HepG2 (cell line): ENCODE measurements at places on chromosomes 7 and 10. TPM values are rescaled to one million over a fixed set of nuclear protein-coding genes. Genes with fewer than 3 reads are reported as not detected.
A peak's percentile ranks its signal among the peaks of the same experiment; 100 is the strongest.

GRCh38 chr10:118955951-118956801 is 73.3 kb upstream of the NANOS1 start:
- no peak for DNase-seq

DNA sequence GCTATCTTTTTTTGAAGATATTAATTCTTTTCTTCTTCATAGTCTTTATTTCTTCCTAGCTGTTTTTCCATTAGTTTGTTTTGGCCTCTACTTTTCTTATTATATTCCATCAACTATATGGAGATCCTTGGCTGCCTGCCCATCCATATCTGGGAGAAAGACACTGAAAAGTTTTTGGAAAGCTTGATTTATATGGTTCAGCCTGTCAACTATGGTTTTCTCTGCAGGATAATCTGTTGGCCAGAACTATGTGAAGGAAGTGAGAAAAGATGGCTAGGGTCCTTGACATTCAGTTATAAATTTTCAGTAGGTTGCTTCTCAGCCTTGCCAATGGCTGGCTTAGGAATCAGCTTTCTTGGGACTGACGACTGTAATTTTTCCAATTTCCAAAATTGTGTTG is 10.0 kb upstream of the CDK14 start:
- no peak for DNase-seq

- no peak for DNase-seq
Observed at GRCh38 chr10:93459466-93459865, 22.7 kb downstream of the MYOF start.

- no peak for DNase-seq
Observed at GRCh38 chr10:24351961-24352360, 143.0 kb downstream of the KIAA1217 start.

GRCh38 chr10:84837877-84838276 is 509.5 kb downstream of the CCSER2 start:
- DNase-seq: no peak

DNA sequence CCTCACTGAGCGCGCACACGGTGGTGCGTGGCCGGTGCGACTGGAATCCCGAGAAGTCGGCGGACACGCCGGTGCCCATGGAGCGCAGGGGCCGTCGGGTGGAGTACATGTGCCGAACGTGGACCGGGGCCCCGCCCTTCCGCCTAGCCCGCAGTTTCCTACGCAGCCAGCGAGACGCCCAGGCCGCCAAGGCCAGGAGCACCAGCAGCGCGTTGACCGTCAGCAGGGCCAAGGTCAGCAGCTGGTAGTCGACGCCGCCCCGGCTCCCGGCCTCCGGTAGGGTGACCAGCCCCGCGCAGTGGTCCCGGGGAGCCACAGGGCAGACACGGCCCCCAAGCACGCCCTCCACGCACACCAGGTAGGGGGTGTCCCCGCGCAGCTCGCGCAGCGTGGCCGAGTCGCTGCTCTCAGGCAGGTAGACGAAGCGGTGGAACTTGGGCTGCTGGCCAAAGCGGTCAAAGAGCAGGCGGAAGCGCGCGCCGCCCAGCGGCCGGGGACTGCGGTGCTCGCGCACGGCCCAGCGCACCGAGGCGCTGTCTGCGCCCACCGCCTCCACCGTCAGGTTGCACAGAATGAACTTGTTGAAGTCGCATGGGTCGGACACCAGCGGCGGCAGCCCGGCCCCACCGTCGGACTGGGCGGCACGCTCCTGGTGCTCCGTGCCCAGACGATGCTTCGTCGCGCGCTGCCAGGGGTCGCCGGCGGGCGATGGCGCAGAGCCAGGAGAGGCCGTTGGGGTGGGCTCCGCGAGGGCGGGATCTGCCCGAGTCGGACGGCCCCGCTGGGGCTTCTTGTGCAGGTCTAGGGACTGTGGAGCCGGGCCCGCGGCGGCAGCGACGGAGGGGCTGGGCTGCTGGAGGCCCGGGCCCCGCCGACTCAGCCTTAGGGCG is 2.2 kb downstream of the TRIL start:
- DNase-seq: peak; percentile 72

DNA sequence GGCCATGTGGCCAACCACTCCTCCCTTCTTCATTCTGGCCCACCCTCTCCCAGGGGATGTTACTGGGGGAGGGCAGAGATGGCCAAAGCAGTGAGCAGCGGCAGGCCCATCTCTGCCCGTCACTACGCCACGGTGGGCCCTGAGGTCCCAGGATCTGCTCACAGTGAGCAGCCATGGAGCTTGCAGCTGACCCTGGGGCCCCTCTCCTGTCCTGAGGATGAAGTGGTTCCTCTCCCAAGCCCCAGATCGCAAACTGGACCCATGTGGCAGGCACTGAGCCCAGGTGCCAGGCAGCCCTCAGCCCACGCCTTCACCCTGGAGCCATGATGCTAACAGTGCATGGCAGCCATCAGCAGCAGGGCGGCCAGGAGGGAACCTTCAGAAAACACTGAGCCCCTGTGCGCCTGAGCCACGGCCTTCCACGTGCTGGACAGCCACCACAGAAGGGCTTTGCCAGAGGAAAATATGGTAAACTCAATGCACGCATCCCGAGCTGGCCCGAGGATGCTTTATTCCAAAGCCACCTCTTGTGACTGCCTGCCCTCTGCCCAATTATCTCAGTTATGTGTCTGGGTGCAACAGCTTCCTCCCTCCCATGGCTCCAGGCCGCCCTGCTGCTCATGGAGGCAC is 485.7 kb downstream of the PTPRN2 start:
- DNase-seq: no peak

The KIFBP gene
- 21.9 and 29.9 TPM in 2 replicates for total RNA-seq
